ENCODE measurements at places on chromosomes 1 and 21.

GRCh38 chr21:45123440-45123839 lies 49.1 kb downstream of the ADARB1 start:
- DNase-seq, result no peak

- DNase-seq, result no peak
Observed at GRCh38 chr1:7810395-7810794, 26.3 kb downstream of the PER3 start.

DNA sequence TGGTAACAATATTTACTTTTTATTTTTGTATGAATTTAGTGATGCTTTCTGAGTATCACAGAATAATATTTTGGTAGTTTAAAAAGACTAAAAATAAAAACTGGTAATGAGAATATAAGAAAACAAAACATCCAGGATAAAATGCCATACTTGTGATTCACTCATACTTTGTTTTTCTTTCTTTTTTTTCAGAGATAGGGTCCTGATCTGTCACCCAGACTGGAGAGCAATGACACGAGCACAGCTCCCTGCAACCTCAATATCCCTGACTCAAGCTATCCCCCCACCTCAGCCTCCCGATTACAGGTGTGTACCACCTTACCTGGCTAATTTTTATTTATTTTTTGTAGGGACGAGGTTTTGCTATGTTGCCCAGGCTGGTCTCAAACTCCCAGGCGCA lies 64.2 kb upstream of the ADAM30 start:
- DNase-seq, result no peak

DNA sequence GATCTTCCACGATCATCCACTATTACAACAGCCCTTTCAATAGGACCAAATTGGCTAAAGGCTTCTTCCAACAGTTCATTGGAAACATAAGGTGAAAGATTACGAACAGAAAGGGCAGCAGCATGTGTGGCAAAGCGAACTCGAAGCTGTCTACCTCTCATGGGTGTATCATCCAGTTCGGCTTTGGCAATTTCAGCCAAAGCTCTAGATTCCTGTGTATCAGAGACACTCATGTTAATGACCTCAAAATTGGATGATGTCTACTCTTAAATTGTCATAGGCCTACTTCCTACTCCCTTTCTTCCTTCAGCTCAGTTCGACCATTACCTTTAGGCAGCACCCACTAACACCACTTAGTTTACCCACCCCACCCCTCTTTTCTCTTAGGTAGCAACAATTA lies 2.2 kb downstream of the SFPQ start:
- no peak for DNase-seq

- no peak for DNase-seq
Observed at GRCh38 chr21:37508341-37508740, 141.8 kb downstream of the DYRK1A start.

- DNase-seq, result no peak
Observed at GRCh38 chr21:45827881-45828579, 153.5 kb upstream of the COL6A1 start.

DNA sequence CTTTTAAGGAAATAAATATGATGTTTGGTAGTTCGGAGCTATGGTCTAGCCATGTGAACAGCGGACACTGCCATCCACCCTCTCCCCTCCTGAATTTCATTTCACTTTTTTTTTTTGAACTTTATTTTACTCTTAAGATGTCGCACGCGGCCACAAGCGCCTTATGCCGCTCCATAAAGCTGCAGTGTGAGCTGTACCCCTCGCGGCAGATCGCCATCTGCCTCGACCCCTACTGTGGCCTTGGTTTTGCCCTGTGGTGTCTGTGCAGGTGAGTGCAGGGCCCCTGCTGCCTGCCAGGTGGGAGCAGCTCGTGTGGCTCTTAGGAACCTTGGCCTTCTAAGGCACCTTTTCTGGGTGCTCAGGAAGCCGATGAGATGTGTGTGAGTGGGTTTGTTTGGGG lies 48.1 kb downstream of the S100B start:
- no peak for DNase-seq

GRCh38 chr1:181134543-181135436 lies 46.3 kb downstream of the IER5 start:
- peak; percentile 61 for DNase-seq

- no peak for DNase-seq
Observed at GRCh38 chr1:154193821-154194220, 1.9 kb upstream of the TPM3 start.

DNA sequence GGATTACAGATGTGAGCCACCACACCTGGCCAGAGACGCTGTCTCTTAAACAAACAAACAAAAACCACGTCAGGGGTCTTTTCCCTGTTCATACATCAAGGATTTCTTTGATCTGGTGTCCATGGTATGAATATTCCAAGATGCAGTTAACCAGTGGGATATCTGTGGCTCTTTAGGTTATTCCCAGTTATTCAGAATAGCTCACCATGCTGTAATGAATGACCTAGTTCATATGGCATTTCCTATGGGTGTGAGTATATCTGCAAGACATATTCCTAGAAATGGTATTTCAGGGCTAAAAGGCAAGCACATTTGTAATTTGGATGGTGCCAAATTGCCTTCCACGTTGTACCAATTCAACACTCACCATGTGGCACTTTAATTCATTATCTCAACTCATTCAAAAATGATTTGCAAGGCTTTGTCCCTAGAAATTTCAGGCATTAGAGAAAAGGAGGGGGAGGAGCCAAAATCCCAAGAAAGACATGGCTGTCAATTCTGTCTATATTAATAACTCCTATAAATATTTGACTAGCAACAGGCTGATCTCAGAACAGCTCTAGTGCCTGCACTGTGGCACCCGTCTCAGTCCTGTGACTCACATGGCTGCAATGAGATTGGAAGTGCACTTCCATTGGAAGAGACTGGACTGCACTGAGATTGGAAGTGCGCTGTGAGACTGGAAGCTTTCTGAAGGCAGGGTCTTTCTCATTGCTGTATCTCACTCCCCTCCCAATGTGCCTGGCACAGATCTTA lies 6.0 kb upstream of the STMN1 start:
- DNase-seq, result no peak

DNA sequence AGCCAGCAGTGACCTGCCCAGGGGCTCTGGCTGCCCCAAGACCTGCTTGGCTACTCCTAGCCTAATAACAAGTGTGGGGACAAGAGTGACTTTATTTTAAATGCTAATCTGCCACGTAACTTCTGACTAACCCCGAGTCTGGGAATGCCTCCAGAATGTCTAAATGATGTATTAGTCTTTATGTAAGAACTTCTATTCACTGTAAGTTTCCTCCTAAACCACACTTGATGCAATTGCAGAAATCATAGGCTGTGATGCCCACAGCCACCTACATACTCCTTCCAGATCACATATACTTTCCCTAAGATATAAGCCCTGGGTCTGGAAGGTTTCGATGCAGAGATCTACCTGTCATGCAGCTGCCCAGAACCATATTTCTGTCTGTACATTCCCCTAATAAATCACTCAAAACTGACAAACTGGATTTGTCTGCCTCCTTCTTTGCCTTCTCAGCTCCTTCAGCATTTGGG lies 5.9 kb upstream of the VPS45 start:
- DNase-seq, result no peak

DNA sequence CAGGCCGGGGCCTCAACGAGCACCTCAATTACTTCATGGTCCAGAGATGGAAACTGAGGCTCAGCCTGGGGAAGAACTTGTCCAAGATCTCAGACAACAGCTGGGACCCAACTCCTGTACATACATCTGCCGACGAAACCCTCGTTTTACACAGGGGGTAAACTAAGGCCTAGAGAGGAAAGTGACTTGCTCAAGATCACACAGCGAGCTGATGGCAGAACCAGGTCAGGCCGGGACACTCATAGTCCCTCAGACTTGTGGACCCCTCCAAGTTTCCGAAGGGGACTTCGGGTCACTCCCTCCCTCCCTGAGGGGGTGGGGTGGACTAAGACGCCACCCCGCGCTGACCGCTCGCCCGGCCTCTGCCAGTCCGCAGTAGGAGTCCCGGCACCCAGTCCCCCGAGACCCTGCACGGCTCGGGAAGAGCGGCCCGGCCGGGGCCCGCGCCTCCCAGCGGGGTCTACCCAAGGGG lies 430 bp downstream of the WASF2 start:
- DNase-seq, result no peak

GRCh38 chr1:24558902-24559791 lies 3.3 kb downstream of the NCMAP start:
- DNase-seq, result no peak

DNA sequence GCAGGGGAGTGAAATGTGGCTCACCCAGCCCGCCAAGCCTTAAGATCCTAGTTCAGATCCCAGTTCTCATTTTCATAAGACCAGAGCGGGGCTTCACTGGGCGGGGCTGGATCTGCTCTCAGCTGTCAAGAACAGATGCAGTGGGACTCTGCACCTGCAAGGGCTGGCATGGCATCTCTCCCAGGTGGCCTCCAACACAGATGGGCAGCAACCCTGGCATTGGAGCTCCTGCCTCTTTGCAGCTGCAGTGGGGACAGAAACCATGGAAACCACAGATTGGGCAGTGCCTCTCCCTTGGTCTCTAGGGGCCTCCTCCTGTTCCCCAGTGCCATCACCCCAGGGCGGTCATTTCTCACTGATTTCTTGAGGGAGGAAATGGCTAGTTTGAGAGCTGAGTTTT lies 267.7 kb downstream of the PRDM2 start:
- no peak for DNase-seq

GRCh38 chr1:172322219-172323061 lies 98.0 kb upstream of the C1orf105 start:
- DNase-seq, result no peak

DNA sequence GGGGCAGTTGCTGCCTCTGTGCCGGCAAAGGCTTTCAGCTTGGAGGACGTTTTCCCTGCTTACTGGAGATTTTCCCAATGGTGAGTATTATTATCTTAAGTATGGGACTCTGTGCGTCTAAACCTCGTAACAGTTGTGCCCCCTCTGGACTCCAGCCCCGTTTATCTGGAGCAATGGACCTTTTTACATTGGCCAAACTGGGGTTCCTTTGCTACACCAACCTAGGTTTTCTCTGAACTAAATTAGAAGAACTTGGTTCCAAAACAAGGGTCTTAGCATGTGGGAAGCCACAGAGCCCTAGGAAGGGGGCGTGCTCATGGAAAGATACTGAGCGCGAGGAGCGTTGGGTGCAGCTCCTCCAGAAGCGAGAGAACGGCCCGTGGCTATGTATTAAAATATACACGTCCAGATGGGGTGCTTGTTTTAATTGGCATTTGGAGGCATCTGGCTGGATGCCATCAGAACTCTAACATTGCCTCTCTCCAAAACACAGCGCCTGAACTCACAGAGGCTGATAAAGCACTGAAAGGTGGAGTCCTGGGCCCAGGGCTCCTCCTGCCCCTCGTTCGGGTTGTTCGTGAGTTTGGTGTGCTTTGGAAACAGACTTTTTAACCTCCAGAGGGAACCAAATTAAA lies 28.4 kb downstream of the POFUT2 start:
- no peak for DNase-seq

DNA sequence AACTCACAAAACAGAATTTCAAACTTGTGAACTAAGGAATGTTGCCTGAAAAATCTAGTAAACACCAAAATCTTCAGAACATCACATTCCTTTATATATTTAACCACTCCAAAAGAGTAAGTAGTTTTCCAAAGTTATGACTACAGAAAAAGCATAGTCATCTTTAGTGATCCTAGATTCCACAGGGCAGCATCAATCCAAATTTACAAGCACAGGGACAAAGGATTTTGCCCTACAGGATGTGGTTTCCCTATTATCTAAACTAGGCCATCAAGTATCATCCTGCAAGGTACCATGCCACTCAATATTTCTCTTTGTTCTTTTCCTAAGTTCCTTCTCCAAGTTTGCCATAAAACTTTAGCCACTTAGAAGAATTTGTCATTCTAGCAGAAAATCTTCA lies 33.0 kb downstream of the COP1 start:
- no peak for DNase-seq

DNA sequence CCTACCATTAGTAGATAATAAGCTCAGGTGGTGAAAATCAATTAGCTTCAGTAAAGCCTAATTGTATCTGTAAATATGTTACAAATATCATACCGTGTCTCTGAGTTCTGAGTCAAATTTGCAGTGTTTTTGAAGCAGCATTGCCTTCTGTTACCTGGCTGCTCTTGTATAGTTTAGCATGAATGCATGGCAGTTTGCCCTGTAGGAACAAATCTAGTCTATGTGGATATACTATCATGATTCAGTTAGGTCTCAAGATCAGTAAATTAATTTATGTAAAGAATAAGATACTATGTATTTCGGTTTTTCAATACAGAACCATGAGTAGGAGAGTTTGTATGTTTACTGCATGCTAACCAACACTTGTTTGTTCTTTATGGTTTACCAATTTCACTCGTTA lies 240.6 kb upstream of the C1orf105 start:
- DNase-seq, result no peak

DNA sequence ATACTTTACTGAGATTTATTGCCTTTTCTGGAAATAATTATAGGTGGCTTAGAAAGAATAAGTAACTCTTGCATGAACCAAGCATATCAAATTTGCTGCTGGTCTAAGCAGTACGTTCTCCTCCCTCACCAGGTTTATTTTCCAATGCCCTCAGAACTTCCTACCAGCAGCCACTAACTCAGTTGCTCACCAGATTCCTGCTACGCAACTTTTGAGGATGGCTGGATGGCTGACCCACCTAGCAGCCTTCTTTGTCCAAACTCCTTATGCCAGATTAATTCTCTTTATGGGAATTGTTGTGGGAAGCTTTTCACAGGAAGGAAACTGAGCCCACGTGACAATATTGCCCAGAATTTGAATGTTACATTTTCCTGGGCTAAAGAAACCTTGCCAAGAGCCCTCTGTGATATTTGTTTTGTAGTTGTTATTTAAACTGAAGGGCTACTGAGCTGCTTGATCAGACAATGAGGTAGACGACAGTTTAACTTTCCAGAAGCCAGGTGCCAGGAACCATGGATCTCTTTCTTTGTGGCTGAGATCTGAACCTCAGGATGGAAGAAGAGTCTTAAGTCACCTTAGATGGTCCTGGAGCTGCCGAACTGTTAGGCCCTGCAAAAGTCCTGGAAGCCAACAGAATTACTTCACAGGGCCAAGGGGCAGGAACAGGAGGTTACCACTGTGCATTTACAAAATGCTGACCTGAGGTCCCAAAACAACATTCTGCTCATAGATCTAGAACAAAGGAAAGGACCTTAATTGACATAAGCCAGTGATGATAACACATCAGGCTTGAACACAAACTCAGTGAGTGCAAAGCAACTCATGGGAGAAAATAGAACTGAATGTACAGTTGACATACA lies 85.5 kb upstream of the ATP1A1 start:
- no peak for DNase-seq

DNA sequence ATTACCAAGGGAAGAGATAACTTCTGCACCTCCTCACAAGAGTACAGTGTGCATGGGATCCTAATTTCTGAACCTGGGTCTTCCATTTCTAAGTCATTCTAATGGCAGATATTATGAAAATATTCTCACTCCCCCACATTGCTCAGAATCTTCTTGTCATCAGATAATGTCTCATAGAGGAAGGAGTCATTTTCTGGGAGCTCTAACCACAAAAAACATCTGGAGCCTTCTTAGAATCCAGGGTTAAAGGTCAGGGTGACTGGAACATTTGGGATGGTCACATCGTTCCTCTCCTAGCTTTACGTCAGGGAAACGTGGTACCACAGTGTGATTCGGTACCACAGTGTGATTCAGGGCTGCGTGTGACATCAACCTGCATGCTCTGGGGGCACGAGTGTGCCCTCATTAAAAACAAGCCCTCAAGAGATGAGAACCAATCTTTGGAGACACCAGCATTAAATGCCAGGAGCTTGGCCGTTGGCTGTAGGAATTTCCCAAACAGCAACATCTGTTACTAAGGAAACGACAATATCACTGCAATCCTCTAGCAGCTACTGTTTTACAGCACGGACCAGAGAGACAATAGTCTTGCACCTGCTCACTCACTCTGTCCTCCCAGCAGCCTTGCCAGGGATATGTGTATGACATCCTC lies 179.1 kb downstream of the PSMG1 start:
- DNase-seq, result no peak
